ENCODE measurements at places on chromosomes 1 and 21. TPM values are rescaled to one million over a fixed set of nuclear protein-coding genes. Genes with fewer than 3 reads are reported as not detected.

GRCh38 chr1:48784301-48784700 is 7.6 kb upstream of the BEND5 start:
- DNase-seq = no peak

DNA sequence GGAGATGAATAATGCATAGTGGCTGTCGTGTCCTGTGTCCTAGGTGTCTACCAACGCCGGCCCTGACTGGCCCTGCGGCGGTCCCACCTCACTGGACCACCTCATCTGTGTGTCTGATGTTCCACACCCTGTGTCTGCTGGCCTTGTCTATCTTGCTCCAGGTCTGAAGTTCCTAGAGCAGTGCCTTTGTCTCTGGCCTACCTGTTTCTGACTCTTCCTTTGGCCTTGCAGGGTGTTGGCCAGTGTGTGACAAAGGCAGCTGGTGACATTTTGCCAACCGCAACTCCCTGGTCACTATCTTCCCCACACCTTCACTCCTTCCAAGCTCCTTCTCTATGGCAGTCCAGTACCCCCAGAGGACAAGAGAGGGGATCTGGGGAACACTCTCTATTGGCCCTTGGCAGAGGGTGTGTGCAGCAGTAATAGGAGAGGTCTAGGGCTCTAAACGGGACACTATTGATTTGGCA is 1.4 kb upstream of the AHDC1 start:
- DNase-seq = no peak

- DNase-seq = peak; percentile 42
Measured at GRCh38 chr21:45595574-45596295, 47.8 kb upstream of the PCBP3 start.

GRCh38 chr1:18134324-18135046 is 26.9 kb downstream of the IGSF21 start:
- no peak for DNase-seq

DEDD gene
- 38.3 TPM for total RNA-seq

ACTL8 gene
- not detected for total RNA-seq

FCRL6 gene
- total RNA-seq = 2.3 TPM

DNASE2B gene
- 26.1 TPM for total RNA-seq

ZFP69 gene
- total RNA-seq = 3.6 TPM

SLC9C2 gene
- 1.4 TPM for total RNA-seq

L1TD1 gene
- total RNA-seq = 0.59 TPM

AMY2A gene
- total RNA-seq = not detected

SERTAD4 gene
- 4.3 TPM for total RNA-seq

Measured in lower lobe of right lung (tissue), 2 donors.